ENCODE measurements at places on chromosomes 7 and 10. TPM values are rescaled to one million over a fixed set of nuclear protein-coding genes. Genes with fewer than 3 reads are reported as not detected.
A peak's percentile ranks its signal among the peaks of the same experiment; 100 is the strongest.

INHBA gene
- 2.7 TPM for polyA plus RNA-seq

- peak; percentile 85 for DNase-seq
Measured at GRCh38 chr7:82319674-82320118, 123.9 kb downstream of the CACNA2D1 start.

GRCh38 chr10:42684517-42684916 is 46.1 kb upstream of the ZNF33B start:
- DNase-seq: no peak

- DNase-seq: no peak
Measured at GRCh38 chr10:48336978-48337599, 30.6 kb downstream of the MAPK8 start.

TUBAL3 gene
- polyA plus RNA-seq: 0.23 TPM

- DNase-seq: no peak
Measured at GRCh38 chr7:76354981-76355730, 3.6 kb downstream of the YWHAG start.

Data from heart right ventricle (tissue), 16 donors.